ENCODE measurements at places on chromosomes 7 and 10. TPM values are rescaled to one million over a fixed set of nuclear protein-coding genes. Genes with fewer than 3 reads are reported as not detected.

The HMX2 gene
- not detected for polyA plus RNA-seq

GRCh38 chr7:51312951-51313737 is 3.5 kb downstream of the COBL start:
- no peak for DNase-seq

DNA sequence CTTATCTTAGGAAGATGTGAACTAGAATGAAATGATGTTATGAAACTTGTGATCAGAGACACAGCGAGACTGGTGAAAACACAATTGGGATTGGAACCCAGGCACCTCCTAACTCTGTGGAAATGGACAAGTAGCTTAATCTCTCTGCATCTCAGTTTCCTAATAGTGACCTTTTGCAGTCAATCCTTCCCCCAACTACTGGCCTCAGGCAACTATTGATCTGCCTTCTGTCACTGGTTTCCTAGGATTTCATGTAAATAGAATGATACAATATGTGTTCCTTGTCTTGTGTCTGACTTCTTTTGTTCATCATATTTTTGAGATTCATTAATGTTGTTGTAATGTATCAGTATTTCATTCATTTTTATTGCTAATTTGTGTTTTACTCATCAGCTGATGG is 341.7 kb downstream of the REEP3 start:
- DNase-seq = no peak

DNA sequence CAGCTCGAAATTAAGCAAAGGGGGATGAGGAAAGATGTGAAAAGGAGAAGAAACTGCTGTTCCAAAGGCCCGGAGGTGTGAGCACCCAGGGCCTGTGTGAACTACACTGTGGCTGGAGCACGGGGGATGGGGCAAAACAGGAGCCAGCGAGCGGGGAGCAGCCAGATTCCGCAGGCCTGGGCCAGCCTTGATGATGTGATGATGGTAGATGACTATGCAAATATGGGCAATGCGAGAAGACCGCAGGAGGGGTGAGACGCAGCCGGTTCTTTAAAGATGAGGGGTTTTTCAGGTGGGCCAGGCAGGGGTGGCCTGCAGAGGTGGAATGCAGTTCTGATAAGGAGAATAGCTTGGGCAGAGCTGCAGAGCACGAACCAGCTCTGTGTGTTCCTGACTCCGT is 61.5 kb downstream of the LANCL2 start:
- no peak for DNase-seq

- no peak for DNase-seq
Measured at GRCh38 chr7:134184767-134185166, 57.6 kb downstream of the LRGUK start.

- DNase-seq = no peak
Measured at GRCh38 chr7:33716581-33717477, 188.5 kb upstream of the BMPER start.

The SFXN2 gene
- polyA plus RNA-seq = 10.1 TPM

DNA sequence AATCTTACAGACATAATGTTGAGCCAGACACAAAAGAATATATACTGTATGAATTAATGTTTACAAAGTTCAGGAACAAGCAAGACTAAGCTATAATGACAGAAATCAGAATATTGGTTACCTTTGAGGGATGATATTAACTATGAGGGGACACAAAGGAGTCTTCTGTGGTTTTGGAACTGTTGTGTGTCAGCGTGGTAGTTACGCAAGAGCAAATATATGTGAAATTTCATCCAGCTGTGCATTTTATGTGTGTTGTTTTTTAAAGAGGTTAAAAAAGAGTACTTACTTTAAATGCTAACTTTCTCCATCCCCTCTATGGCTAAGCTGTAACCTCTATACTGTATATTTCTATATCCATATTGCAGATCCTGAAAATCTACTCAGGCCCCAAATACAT is 14.9 kb downstream of the SLC25A28 start:
- no peak for DNase-seq

Data from CD8-positive, alpha-beta memory T cell (primary cell).